Stimulated activated CD8-positive, alpha-beta memory T cell treated with anti-CD3 and anti-CD28 coated beads, Interleukin-7, amount 100 ng/mL, for 48 hours (primary cell): ENCODE measurements at places on chromosomes 12 and 14.

GRCh38 chr14:61003571-61003970, 22.5 kb downstream of the SLC38A6 start:
- no peak for DNase-seq

GRCh38 chr14:92956961-92957360, 34.0 kb downstream of the CHGA start:
- DNase-seq: no peak

DNA sequence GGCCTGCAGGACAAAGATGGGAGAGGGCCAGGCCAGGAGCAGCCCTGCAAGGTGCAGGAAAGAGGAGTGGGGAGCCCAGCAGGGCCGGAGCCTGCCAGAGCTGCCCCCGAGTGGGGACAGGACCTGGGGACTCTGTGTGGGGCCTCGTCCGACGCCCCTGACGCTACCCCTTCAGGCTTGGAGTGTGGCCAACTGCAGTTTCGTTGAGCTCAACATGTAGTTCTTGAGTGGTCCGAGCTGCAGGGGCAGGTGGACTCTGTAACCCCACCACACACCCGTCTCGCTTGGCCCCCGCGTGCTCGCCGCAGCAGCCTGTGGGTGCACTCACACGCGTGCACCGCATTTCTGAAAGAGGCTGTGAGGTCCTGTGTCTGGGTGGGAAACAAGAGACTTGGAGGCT, 2.0 kb downstream of the ASPG start:
- DNase-seq: no peak

GRCh38 chr14:72479461-72479931, 414.4 kb downstream of the DPF3 start:
- DNase-seq: no peak

GRCh38 chr12:27523305-27523641, 733 bp upstream of the PPFIBP1 start:
- DNase-seq: no peak

GRCh38 chr12:124306686-124307555, 12.0 kb downstream of the RFLNA start:
- DNase-seq: no peak

GRCh38 chr14:32476532-32476931, 147.4 kb downstream of the AKAP6 start:
- no peak for DNase-seq

DNA sequence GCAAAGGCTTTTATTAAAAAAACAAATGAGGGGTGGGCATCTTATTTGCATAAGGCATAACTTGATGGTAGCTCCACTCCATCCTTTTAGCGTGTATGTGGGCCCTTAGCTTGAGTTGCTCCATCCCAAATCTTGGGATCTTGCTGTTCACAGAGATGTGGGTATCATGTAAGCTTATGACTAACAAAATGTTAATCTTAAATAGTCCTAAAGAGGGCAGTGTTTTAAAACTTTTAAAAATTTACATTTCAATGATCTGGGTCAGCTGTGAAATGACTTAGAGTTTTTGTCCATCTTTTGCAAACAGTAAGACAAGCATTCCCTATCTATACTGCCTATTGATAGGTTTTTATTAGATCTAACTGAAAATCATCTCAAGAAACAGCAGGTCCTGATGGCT, 86.0 kb downstream of the SLCO1A2 start:
- no peak for DNase-seq

DNA sequence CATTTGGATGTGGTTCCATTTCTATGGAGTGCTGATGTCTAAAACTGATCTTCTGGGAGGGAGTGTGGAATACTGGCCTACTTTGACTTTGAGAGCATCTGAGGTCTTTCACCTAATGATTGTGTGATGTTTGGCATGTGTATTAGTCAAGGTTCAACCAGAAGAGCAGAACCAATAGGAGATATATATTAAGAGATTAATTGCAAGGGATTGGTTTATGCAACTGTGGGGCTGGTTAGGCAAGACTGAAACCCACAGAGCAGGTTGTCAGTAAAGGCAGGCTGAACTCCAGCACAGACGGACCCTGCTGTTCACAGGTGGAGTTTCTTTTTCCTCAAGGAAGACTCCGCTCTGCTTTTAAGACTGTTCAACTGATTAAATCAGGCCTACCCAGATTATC, 11.6 kb downstream of the BMAL2 start:
- DNase-seq: no peak

GRCh38 chr12:56222531-56222895, 791 bp upstream of the RNF41 start:
- no peak for DNase-seq

DNA sequence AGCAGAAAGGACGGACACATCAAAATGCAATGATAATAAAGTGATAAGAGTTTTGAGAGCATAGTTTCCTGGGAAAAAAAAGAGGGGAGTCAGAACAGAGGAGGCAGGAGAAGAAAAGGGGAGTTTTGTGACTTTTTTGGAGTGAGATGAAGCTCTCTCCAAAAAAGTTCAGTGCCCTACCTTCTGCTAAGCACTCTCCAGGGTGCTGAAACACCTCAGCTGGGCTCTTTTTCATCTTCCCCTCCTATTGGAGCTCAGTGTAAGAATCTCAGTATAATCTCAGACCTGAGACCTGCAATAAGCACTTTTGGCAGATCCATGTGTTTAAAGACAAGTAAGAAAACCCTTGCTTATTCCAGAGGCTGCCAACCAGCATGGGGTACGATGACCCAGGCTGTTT, 58.9 kb upstream of the SRRM4 start:
- no peak for DNase-seq

DNA sequence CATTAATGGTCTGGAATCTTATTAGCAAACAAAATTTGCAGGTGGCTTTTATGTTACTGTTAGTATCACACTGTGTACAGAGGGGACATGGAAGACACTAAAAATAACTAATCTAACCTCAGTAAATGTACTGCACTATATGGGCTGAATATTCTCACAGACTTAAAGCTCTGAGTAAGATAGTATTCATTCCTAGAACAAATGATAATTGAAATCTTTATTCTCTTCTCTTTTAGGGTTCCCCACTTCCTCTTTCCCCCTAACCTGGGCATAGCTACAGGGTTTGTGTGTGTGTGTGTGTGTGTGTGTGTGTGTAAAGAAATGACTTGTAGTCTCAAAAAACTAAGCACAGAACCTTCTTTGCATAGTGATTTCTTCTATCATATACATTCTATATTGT, 21.4 kb upstream of the HECTD1 start:
- DNase-seq: no peak

DNA sequence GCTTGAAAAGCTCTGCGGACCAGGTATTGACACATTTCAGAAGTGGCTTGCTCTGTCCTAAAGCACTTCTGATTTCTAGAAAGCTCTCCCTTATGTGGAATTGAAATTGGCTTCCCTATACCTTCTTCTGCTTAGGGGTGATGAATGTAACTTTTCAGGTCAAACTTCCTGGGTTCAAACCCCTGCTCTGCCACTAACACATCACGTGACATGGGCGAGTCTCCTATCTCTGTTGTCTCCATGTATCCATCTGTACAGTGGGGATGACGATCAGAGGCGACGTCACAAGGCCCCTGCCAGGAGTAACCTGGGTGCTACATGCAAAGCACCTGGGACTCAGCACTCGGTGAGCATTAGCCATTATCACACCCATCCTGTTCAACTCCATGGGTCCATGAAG, 73.7 kb upstream of the PIWIL1 start:
- DNase-seq: no peak

- no peak for DNase-seq
Measured at GRCh38 chr12:93847517-93848474, 170.6 kb downstream of the CRADD start.

DNA sequence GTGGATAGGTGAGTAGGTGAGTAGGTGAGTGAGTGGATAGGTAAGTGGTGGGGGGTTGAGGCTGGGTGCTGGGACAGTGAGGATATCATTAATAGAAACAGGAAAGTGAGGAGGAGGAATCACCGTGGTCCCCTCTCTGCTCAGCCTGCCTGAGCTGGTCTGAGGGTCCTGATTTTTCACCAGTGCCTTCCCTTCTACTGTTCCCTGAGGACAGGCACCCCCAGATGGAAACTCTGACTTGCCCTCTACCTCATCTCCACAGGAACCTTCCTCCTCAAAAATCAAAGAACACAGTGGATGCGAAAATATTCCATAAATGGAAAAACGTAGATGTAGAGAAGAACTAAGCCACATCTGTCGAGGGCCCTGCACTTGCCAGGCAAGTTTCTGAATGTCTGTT, 1.9 kb downstream of the GPR68 start:
- no peak for DNase-seq

- DNase-seq: no peak
Measured at GRCh38 chr14:71429902-71430301, 502.3 kb upstream of the RGS6 start.

- no peak for DNase-seq
Measured at GRCh38 chr12:8493084-8493483, 20.2 kb upstream of the CLEC4D start.

DNA sequence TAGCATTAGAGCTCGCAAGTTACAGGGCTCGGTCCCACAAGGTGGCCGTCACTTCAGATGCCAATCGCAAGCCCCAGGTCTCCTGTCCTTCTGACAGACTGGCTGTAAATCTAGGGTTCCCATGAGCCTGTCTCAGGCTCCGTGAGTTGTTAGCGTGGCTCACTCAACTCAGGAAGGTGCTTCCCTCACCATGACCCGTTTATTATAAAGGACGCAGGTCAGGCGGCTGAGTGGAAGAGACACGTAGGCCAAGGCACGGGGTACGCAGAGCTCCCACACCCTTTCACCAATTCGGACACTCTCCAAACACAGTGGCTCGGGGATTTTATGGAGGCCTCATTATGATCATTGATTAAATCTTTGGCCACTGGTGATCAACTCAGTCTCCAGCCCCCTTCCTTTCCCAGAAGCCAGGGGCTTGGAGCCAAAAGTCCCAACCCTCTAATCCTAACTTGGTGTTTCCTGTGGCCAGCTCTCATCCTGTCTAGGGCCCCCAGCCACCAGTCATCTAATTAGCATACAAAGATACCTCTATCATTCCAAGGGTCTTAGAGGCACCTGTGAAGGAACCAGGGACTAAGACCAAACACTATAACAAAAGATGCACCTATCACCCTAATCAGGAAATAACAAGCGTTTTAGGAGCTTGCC, 25.8 kb upstream of the LRTM2 start:
- DNase-seq: no peak

DNA sequence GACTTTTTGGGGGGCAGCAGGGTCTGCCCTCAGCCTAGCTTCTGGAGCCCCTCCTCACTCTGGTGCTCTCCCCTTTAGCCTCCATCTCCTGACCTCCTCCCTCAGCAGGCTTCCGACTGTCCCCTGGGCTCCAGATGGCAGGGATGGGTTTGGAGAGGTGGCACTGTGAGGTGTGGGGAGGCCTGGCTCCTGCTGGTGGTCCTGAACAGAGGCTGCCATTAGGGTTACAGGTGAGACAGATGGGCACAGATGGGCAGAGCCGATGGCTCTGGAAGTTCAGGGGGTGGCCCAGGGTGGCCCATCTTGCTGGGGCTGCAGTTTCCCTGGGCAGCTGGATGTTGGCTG, 68.5 kb upstream of the BEGAIN start:
- DNase-seq: no peak

DNA sequence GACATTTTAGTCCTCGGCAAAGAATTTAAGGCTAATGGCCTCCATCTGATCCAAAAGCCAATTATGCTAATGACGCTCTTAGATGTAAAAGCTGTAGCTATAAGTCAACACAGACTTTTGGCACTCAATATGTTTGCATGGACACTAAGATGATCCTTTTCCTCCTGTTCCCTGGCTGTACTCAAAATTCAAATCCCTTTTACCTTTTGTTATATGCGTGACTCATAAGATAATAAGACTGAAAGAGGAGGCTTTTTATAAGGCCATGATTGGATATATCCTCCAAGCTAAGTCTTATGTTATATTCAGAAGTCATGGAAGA, 89.8 kb downstream of the PDZRN4 start:
- no peak for DNase-seq

GRCh38 chr14:34465069-34465859, 3.2 kb upstream of the SPTSSA start:
- no peak for DNase-seq

- DNase-seq: peak; percentile 10
Measured at GRCh38 chr12:67804168-67804567, 155.6 kb downstream of the DYRK2 start.

DNA sequence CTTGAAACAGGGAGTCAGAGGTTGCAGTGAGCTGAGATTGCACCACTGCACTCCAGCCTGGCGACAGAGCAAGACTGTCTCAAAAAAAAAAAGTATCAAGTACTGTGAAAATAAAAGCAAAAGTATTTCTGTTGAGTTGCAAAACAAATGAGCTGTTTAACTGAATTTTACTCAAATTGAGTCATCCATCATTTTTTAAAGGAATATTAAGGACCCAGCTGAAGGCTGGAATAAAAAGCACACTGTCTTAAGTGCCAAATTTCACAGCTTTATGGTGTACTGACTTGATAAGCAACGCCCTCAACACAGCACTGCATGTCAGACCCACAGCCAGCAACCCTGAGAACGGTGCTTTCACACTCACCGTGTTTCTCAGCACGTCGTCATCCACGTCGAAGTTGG, 57.9 kb downstream of the AMN start:
- no peak for DNase-seq
